ENCODE measurements at places on chromosomes 1 and 21.

- no peak for DNase-seq
Observed at GRCh38 chr1:222181191-222181590, 366.7 kb downstream of the HHIPL2 start.

DNA sequence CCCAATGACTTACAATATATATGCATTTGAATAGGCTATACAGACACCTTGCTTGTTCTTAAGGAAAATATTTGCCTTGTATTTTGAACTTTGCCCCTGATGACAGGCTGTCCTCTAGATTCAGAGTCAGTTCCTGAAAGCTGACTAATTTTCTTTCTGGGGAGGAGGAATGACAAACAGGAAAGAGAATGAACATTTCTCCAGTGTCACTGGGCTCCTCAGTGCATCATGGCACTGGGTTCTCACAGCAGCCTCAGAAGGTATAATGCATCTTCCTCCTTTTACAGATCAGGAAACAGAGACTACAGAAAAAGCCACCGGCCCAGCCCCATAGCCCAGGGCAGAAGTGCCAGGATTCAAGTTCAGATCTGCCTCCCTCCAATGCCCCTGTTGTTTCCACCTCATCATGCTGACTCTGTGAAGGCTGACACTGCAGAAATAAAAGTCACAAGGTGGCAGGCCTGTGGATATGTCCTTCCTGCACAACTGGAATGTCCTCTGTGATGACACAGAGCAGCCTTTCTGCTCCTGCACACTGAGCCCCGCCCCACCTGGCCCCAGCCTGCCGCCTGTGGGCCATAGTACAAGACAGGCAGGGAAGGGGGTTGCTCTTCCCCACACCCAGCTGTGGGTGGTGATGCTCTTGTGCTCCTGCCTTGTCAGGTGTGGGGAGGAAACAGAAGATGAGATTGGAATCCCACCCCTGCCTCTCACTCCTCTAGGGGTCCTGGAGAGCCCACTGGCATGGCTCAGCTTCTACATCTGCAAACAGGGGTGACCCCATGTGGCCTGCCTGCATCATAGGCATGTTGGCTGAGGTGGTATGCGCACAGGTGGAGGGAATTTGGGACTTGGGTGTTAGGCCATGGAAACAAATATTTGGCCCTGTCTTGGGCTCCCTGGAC is 6.4 kb downstream of the TTC22 start:
- DNase-seq = peak; percentile 41

GRCh38 chr1:8349961-8350360 is 32.0 kb downstream of the SLC45A1 start:
- no peak for DNase-seq

DNA sequence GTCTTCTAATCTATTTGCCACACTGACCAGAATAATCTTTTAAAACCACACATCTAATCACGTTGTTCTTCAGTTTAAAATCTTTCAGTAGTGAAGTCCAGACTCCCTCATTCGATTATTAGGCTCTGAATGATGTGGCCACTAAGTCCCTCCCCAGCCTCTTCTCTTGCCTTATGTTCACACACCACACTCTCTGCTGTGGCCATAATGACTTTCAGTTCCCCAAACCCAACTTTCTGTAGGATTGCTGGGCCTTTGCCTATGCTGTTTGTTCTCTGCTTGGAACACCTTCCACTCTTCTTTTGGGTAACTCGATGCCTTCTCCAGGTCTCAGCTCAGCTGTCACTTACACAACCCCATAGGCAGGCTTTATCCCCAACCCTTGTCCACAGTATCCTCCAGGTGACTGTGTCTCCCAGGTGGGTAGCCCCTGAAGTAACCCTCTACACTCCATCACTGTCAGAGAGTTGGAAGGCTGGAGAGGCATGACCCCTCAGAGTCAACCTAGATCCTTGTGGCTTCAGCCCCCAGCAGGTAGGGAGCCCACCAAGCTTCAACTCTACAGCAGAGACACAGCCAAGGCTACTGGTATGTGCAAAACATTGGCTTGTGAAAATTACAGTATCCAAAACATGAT is 8.4 kb upstream of the SLC37A1 start:
- no peak for DNase-seq

GRCh38 chr1:204889681-204890383 is 19.2 kb downstream of the NFASC start:
- no peak for DNase-seq

- no peak for DNase-seq
Observed at GRCh38 chr1:1304331-1305299, 3.1 kb downstream of the ACAP3 start.

- no peak for DNase-seq
Observed at GRCh38 chr1:211781260-211781659, 49.3 kb downstream of the LPGAT1 start.

DNA sequence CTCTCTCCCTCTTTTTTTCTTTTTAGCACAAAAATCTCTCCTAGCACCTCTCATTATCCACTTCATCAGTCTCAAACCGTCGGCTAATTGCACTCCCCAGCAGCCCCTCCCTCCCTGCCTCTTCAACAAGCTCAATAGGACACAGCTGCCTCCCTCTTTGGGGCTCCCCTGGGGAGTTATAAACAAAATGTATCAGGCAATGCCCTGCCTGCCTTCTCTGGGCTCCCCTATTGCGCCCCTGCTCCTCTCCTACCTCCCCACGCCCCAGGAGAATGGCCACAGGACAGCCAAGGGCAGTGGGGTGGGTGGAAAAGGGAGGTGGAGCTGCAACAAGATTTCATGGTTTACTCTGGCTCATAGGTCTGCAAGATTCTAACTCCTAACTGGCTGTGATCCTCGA is 147.1 kb upstream of the GRIK3 start:
- no peak for DNase-seq

- DNase-seq = no peak
Observed at GRCh38 chr1:115654663-115655305, 13.0 kb downstream of the VANGL1 start.

DNA sequence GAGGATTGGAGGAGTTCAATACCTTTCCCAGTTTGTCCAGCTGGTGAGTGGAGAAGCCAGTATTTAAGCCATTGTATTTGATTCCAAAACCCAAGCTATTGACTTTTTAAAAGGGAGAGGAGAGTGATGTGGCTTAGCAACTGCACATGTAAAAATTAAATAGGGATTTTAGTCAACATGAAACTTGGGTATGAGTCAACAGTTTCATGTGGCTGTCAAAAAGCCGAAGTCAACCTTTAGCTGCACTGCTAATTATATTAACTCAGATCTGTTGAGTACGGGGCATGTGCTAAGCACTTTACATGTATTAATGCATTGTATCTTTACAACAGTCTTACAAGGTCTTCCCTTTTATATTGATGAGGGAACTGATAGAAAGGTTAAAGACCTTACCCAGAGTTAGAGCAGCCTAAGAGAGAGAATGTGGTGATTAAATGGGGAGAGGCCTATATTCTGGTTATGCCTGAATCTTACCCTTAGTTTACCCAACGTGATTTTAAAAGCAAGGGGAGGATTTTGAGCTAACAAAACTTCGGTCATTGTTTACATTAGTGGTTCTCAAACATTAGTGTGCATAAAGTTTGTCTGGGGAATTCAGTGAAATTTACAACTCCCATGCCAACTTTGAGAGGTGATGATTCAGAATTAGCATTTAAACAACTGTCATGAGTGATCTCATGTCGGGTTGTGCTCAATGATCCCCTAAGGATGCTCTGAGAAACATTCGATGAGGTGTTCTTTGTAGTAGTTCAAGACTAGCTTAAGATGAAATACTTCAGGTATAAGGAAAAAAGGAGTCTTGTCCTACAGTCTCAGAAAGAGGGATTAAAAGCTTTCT is 6.9 kb upstream of the SLC35F3 start:
- DNase-seq = no peak

Data from T47D (cell line).